ENCODE measurements at places on chromosomes 6 and 20.
A peak's percentile ranks its signal among the peaks of the same experiment; 100 is the strongest.

DNA sequence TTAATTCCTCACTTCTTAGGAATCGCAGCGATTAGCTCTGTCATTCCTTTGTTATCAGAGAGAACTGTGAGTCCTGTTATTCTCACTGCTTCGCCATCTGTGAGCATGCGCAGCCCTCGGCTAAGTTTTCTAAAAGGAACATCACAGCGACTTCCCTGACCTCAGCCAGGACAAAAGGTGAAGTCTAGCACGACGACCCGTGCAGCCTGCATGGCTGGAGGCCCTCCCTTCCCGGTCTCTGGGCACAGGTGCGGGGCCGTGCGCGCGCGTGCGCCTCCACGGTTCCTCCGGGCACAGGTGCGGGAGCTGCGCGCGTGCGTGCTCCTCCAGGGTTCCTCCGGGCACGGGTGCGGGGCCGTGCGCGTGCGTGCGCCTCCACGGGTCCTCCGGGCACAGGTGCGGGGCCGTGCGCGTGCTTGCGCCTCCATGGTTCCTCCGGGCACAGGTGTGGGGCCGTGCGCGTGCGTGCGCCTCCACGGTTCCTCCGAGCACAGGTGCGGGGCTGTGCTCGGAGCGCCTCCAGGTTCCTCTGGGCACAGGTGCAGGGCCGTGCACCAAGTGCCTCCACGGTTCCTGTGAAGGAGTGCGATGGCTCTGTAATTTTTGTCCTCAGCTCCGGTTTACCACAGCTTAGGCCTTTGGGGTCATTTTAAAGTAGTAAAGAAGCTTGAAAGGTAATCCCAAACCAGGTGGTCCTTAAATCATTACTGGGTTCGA is 212.3 kb downstream of the ERMARD start:
- no peak for DNase-seq

- no peak for DNase-seq
These were observed 4.6 kb downstream of the ZNF184 start for GRCh38 chr6:27468334-27468733.

- no peak for DNase-seq
These were observed 241 bp upstream of the CFAP206 start for GRCh38 chr6:87407561-87407900.

GRCh38 chr20:23554401-23554800 is 13.9 kb downstream of the CST9L start:
- DNase-seq = no peak

- no peak for DNase-seq
These were observed 335.6 kb upstream of the BTBD3 start for GRCh38 chr20:11582060-11582459.

GRCh38 chr6:154513601-154514320 is 3.3 kb upstream of the CNKSR3 start:
- DNase-seq = no peak

GRCh38 chr6:159505140-159505922 is 187.7 kb downstream of the SOD2 start:
- no peak for DNase-seq

DNA sequence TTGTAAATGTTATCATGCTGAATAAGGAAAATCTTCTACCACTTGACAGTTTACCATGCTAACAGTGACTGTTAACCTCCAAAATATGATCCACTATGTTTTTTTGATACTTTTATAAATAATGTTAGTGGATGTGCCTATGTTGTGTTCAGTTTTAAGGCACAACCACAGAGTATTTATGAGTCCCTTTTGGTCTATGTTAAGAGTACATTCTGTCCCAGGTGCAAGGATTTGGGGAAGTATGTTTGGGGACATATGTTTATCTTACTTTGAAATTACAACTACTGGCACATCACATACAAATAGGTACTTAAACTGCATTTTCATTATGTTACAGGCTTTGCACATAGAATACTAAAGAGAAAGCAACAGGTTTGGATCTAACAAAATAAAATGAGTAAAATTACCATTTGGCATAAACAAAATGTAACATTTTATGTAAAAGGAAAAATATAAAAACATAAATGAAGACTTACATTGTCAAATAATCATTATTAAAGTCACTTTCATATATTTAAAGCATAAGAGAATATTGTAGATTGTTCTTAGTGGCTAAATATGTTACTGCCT is 71.2 kb downstream of the SESN1 start:
- no peak for DNase-seq

DNA sequence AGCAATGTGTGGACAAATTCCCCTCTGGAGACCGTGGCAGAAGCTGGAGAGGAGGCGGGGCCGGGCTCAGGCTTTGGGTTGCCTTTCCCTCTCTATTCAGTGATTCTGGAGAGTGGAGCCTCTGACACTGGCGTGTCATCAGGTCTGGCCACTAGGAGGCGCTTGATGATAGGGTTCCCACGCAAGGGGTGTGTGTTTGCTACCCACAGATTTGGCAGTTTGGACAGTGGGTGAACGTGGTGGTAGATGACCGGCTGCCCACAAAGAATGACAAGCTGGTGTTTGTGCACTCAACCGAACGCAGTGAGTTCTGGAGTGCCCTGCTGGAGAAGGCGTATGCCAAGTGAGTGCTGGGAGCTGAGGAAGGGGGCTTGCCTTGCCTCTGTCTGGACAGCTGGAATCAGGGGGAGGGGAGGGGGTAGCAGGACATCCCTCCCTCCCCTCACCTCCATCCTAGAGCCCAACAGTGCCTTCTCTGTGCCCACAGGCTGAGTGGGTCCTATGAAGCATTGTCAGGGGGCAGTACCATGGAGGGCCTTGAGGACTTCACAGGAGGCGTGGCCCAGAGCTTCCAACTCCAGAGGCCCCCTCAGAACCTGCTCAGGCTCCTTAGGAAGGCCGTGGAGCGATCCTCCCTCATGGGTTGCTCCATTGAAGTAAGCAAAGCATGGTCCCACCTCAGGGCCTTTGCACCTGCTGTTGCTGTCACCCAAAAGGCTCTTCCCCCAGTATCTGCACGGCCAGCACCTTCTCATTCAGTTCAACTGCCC is 14.3 kb downstream of the CAPN11 start:
- DNase-seq = peak; percentile 62

- DNase-seq = no peak
These were observed 352.5 kb downstream of the MAFB start for GRCh38 chr20:40336533-40336932.

DNA sequence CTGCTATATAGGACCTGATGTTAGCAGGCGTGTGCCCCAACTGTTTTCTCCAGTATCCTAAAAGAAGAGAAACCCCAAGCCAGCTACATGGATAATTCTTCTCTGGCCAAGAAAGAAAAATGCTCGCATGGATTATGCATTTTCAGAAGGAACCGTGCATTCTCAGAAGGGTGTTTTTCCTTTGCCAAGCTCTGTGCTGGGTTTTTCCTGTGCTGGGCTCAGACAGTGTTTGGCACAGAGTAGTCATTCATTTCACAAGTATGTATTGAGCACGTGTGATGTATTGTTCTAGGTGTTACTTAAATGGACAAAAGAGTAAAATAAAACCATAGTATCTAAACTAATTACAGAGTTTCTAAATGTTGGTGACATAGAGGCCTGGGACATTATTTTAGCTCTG is 62.7 kb upstream of the ZNF133 start:
- no peak for DNase-seq

DNA sequence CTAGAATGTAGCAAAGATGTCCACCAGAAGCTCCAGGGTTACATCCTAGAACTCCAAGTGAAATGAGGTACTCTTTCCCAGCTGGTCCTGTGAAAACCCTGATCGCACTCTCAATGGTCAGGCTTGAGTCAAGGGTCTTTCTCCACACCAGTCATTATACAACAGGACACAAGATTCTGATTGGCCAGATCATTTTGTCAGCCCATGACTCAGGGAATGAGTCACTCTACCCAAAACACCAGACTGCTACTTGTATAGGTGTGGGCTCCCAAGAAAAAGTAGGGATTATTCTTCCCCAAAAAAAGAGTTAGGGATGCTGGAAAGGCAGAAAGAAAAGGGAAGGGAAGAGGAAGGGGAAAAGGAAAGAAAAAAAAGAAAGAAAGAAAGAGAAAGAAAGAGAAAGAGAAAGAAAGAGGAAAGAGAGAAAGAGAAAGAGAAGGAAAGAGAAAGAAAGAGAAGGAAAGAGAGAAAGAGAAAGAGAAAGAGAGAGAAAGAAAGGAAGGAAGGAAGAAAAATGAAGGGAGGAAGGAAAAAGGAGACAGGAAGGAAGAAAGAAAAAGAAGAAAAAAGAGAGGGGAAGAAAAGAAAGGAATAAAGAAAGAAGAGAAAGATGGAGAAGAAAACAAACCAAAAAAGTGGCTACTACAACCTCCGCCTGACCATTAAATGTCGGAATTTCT is 30.5 kb downstream of the ANKEF1 start:
- DNase-seq = no peak

DNA sequence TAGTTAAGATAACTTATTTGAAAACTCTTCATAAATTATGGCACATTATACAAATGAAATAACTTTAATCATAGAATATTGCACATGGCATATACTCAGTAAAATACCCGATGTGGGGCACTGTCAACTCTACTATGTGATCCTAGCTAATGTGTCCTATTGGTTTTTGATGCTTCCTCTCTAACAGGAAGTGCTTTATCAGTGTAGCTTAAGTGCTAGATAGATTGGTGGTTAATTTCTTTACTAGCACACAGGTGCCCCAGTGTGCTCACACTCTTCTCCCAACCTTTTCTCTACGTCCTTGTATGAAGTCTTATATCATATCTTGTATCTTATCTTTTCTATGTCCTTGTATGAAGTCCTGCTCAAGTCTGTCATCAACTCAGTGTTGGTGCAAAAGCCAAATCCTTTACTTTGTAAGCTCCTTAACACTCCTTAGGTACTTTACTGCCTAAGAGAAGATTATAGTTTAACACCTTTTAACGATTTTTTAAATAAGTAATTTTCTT is 358.9 kb downstream of the CENPW start:
- no peak for DNase-seq

- DNase-seq = no peak
These were observed 32.6 kb downstream of the MDFI start for GRCh38 chr6:41670703-41671360.

DNA sequence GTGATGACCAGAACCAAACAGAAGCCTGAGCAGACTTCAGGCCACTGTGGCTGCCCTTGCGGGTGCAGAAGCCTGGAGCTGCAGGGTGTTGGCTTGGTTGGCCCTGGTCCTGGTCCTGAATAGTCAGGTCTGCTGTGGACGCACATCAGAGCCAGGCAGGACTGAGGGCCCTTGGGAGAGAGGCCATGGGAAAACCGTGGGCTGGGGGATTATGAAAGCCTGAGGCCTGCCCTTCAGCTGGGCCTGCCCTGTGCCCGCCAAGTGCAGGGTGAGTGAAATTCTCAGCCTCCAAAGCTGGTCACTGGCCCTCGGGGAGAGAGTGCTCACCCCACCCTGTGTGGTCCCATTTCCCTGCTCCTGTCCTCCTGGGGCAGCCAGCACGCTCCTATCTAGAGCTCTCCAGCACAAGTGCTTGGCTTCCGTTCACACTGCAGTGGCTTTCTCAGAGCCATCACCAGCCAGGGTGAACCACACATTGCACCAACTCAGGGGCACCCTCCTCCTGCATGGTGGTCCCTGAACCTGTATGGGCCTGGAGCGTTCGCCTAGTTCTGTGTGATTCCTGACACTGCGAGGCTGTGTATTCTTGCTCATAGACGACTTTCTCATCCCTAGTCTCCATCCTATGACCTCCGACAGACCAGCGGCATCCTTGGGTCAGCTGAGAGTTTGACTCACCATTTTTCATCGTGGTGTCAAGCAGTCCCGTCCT is 146.1 kb downstream of the TTLL2 start:
- no peak for DNase-seq

DNA sequence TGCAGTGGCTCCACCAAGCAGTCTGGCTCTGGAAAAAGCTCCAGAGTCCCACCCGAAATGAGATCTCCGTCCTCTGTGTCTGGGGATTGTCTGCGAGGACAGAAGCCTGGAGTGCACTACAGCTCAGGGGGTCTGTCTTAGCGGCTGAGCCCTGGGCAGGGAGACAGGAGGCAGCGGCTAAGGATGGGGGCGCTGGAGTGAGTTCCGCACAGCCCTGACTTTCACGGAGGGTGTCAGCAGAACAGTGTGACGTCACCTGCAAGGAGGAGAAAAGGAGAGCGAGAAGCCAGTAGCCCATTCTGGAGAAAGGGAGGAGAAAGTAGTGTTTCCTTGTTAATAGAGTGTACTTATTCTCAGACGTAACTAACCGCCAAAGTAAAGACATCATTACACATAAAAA is 97.6 kb downstream of the FAM50B start:
- DNase-seq = no peak

- no peak for DNase-seq
These were observed 188.1 kb upstream of the SLC35B3 start for GRCh38 chr6:8623441-8623840.

Measured in C1 segment of cervical spinal cord (tissue), 14 donors.